ENCODE measurements at places on chromosomes 4 and X. TPM values are rescaled to one million over a fixed set of nuclear protein-coding genes. Genes with fewer than 3 reads are reported as not detected.

GRCh38 chr4:106565727-106566126 lies 197.1 kb upstream of the GIMD1 start:
- DNase-seq, result no peak
- H3K4me1 ChIP-seq, result no peaks in the 10 kb centered on the region
- no peak overlapping the region for H3K27ac ChIP-seq

DNA sequence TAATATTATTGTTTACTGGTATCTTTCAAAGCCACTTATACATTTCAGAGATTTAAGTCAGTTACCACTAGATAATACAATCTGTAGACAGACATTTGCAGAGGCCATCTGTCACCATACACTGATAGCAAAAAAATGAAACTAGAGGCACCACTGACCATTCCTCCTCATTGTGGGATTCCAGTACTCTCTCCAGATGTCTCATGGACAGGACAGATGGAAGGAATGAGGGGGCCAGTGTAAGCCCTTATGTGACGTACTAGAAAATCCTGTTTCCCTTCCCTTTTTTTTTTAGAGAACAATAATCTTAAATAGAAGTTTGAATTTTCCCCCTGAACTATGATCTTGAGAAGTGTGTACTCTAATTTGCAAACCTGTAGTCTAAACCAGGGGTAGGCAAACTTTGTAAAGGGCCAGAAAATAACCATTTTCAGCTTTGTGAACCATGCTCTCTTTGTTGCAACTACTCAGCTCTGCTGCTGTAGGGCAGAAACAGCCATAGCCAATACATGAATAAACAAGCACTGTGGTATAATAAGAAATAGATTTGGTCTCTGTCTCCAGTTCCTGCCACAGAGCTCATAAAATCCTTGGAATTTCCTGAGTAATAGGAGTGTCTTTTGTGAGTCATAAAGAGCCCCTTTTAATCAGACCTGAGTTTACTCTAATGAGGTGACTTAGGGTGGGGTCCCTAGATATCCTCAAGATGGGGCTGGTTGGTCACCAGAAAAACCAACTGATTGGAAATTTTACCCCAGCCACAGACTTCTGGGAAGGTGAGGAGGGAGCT lies 90.4 kb downstream of the MOSPD2 start:
- no peak overlapping the region for H3K27ac ChIP-seq
- no peaks in the 10 kb centered on the region for H3K36me3 ChIP-seq
- H3K27me3 ChIP-seq, result no peaks in the 10 kb centered on the region
- no peak overlapping the region for H3K4me3 ChIP-seq

- no peak overlapping the region for H3K4me3 ChIP-seq
- no peak for DNase-seq
- no peaks in the 10 kb centered on the region for H3K27me3 ChIP-seq
Observed at GRCh38 chr4:168744021-168744420, 247.2 kb downstream of the PALLD start.

DNA sequence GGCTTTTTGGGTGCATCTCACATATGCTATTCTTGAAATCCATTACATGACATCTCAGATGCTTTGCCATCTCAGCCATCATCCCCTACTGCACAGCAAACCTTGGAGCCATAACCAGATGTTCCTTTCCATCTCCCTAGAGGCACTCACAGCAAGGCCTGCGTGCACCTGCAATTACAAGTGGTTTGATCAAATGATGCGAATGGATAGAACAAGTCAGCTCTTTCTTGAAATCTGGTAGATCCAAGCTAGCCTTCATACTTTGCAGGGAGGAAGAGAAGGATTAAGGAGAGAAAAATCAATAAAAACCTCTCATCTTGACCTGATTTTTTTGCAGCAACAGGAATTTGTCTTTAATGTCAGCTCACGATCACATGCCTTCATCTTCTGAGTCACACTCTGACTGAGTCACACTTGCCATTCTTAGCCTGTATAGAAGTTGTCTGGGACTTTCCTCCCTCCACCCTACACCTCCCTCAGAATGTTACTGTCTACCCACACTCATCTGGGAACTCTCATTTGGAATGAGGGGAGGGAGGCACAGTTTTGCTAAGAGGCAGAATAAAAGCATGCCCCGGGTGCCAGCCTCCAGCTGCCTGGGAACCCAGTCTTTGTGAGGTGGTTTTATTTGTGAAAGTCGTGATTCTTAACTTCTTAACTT lies 11.9 kb upstream of the TRIML1 start:
- H3K27ac ChIP-seq, result no peak overlapping the region
- H3K27me3 ChIP-seq, result no peaks in the 10 kb centered on the region
- no peak overlapping the region for H3K4me3 ChIP-seq
- no peaks in the 10 kb centered on the region for H3K4me1 ChIP-seq
- DNase-seq, result no peak
- H3K36me3 ChIP-seq, result no peaks in the 10 kb centered on the region

GRCh38 chr4:113586072-113586471 lies 175.5 kb downstream of the CAMK2D start:
- DNase-seq, result no peak
- H3K27me3 ChIP-seq, result no peaks in the 10 kb centered on the region
- H3K4me3 ChIP-seq, result no peak overlapping the region
- H3K4me1 ChIP-seq, result peaks cover 88% of the 10 kb centered on the region
- no peaks in the 10 kb centered on the region for H3K36me3 ChIP-seq

DNA sequence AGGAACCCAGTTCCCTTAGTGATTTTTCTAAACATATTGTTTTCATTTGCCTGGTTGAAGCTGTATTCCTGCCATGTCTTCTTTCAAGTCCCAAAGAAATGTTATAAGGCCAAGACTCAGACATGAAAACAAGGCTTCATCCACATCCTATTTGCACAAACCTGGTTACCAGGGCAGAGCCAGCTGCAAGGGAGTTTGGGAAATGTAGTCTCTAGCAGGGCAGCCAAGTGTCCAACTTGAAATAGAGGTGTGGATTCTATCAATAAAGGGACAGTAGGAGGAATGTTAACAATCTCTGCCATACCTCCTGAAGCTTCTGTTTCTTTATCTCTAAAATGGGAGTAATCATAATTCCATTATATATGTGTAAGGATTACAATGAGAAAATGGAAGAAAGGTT lies 56.6 kb downstream of the INTS12 start:
- H3K27ac ChIP-seq, result no peak overlapping the region
- H3K27me3 ChIP-seq, result no peaks in the 10 kb centered on the region
- no peak overlapping the region for H3K4me3 ChIP-seq
- no peak for DNase-seq
- no peaks in the 10 kb centered on the region for H3K36me3 ChIP-seq
- no peaks in the 10 kb centered on the region for H3K4me1 ChIP-seq

- no peaks in the 10 kb centered on the region for H3K4me1 ChIP-seq
- H3K27ac ChIP-seq, result no peak overlapping the region
- H3K27me3 ChIP-seq, result no peaks in the 10 kb centered on the region
- DNase-seq, result no peak
Observed at GRCh38 chr4:186592445-186592844, 37.1 kb upstream of the MTNR1A start.

Gene FAM47A
- not detected for total RNA-seq

Gene RASL11B
- 8.7 TPM for total RNA-seq
